ENCODE measurements at places on chromosomes 16 and 17.

GRCh38 chr17:4232168-4232813 lies 31.5 kb downstream of the ANKFY1 start:
- DNase-seq: no peak

DNA sequence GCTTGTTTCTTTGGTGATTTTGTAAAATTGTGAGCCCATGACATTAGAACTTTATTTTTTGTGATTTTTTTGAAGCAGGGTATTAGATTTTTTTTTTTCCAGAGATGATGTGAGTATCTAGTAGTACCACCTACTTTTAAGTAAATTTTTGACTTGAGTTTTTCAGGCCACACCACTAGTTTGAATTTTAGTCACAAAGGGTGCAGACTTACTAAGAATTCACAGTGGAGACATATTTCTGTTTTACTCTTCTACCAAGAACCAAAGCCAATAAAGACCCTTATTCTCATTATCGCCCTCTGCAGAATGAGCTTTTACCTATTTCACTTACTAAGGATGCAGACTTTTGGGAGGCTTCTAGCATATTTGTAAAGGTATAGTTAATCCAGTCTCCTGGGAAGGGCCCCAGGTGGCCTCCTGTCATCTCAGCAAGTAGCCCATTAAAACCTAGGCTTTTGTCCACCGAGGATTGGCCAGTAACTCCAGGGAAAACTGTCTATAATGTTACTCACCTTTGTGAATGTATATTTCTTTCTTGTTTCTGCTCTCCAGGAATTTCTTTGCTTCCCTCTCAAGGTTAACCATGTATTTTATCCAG lies 30.6 kb downstream of the NLK start:
- DNase-seq: no peak

DNA sequence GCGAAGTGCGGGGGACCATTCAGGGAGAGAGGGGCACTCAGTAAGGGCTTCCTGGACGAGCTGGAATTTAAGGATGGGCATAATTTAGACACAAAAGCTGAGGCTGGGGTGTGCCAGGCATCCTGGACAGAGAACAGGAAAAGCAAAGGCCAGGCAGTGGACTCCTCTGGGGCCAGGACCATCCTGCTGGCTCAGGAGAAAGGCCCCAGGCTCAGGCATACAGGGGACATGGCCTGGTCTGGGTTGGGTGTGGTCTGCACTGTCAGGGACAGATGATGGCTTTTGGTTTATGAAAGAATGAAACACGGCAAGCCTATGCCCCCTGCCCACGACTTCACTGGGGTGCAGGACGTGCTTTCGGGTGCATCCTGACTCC lies 48.9 kb upstream of the DOC2B start:
- DNase-seq: no peak

GRCh38 chr17:13492737-13493122 lies 109.0 kb downstream of the HS3ST3A1 start:
- DNase-seq: no peak

DNA sequence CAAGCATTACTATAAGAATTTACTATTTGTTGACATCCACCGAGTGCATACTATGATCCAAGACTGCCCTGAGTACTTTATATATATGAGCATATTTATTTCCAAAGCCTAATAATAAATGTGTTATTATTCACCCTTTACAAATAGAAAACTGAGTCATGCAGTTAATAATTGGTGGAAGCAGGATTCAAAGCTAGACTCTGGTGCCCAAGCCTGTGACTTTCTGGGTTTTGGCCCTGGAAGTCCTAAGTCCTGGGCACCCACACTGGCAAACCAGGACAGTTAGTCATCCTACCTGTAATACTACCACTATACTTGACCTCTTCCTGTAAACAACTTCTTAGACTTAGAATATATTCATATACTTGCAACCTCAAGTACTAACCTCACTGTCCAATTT lies 257.4 kb upstream of the IRX5 start:
- no peak for DNase-seq

GRCh38 chr17:28475151-28475900 lies 1.9 kb downstream of the SLC13A2 start:
- DNase-seq: peak; percentile 59

DNA sequence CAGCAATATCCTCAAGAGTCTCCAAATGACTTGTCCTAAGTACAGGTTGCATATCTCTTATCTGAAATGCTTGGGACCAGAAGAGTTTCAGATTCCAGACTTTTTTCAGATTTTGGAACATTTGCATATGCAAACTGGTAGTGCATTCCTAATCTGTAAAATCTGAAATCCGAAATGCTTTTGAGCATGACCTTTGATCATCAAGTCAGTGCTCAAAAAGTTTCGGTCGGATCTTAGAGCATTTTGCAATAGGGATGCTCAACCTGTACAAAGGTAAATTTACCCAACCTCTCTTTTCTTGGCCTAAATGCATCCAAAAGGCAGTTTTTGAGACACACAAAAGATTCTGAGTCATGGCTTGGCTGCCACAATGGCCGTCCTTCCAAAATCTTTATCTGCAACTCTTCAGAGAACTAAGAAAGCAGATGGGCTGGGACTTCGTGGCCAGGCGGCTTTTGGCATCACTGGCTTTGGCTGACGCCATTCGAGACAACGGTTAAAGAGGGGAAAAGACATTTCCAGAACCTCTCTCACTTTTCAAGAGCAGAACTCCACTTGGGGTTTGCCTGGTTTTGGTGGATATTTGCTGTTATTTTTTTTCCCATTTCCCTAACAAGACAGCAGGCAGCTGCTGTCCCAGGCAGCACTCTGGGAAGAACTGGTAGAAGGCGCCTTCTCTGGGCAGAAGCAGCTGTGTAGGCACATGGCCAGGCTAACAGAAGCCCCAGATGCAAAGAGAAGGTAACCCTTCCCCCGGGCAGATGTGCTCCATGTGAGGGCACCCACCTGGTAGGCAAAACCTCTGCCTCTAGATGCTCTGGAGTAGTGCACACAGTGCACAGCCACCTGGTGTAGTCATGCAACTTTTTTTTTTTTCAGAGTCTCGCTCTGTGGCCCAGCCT lies 8.9 kb downstream of the CPPED1 start:
- no peak for DNase-seq

- DNase-seq: no peak
Measured at GRCh38 chr17:79007504-79008381, 1.8 kb downstream of the CANT1 start.
